Nephron progenitor cell (in vitro differentiated cells): ENCODE measurements at places on chromosomes 11 and 22.
A peak's percentile ranks its signal among the peaks of the same experiment; 100 is the strongest.

GRCh38 chr22:21652010-21652546 is 10.0 kb downstream of the SDF2L1 start:
- peak; percentile 92 for DNase-seq
- peak overlapping the region; percentile 96 for H3K4me3 ChIP-seq
- H3K4me1 ChIP-seq, result peaks cover 60% of the 10 kb centered on the region
- H3K27ac ChIP-seq, result peak overlapping the region; percentile 97

DNA sequence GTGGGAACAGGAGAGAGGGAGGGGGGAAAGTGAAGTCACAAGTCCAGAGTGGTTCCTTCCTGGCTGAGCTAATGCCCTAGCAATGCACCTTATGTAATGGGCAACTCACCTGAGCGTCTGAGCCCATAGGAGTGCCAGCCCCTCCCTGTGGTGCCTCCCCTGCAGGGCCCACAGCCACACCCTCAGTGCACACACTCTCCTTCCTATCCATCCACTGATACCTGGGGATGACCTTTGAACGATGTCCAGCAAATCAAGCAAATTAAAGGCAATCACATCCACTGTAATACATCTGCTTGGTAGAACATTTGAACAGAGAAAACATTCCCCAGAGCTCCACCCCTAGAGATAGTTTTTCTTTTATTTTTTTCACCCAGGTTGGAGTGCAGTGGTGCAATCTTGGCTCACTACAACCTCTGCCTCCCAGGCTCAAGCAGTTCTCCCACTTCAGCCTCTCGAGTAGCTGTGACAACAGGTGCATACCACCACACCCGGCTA is 19.6 kb upstream of the MICAL2 start:
- H3K27ac ChIP-seq, result no peak overlapping the region
- H3K4me3 ChIP-seq, result no peak overlapping the region
- H3K4me1 ChIP-seq, result peaks cover 27% of the 10 kb centered on the region
- H3K27me3 ChIP-seq, result peaks cover 19% of the 10 kb centered on the region
- DNase-seq, result no peak

GRCh38 chr11:2517016-2517385 is 72.2 kb downstream of the KCNQ1 start:
- no peak overlapping the region for H3K4me3 ChIP-seq
- no peaks in the 10 kb centered on the region for H3K36me3 ChIP-seq
- H3K27ac ChIP-seq, result no peak overlapping the region
- DNase-seq, result no peak
- H3K4me1 ChIP-seq, result peaks cover 6% of the 10 kb centered on the region
- peaks cover 9% of the 10 kb centered on the region for H3K27me3 ChIP-seq

- peaks cover 13% of the 10 kb centered on the region for H3K36me3 ChIP-seq
- H3K27ac ChIP-seq, result no peak overlapping the region
- peaks cover 6% of the 10 kb centered on the region for H3K4me1 ChIP-seq
- H3K27me3 ChIP-seq, result no peaks in the 10 kb centered on the region
- DNase-seq, result no peak
Measured at GRCh38 chr22:19824926-19825339, 29.7 kb downstream of the GNB1L start.

DNA sequence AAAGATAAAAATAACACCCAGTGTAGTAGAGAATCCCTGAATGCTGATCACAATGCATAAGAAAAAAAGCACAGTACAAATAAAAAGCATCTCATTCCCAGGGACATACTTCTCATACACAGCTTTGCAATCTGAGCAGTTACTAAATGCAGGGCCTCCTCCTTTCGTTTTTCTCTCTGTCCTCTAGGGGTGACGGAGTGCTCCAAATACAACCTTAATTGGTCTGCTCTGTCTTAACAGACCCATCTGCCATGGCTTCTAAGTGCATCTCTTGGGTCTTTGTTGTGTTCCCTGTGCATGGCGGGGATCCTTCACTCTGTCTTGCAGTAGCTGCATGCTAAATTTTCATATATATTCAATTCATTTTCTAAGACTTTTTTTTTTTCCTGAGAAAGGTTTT is 1114.2 kb upstream of the RAG2 start:
- H3K4me3 ChIP-seq, result no peak overlapping the region
- H3K27ac ChIP-seq, result peak overlapping the region; percentile 52
- no peaks in the 10 kb centered on the region for H3K36me3 ChIP-seq
- peaks cover 7% of the 10 kb centered on the region for H3K4me1 ChIP-seq
- no peaks in the 10 kb centered on the region for H3K27me3 ChIP-seq
- peak; percentile 6 for DNase-seq

DNA sequence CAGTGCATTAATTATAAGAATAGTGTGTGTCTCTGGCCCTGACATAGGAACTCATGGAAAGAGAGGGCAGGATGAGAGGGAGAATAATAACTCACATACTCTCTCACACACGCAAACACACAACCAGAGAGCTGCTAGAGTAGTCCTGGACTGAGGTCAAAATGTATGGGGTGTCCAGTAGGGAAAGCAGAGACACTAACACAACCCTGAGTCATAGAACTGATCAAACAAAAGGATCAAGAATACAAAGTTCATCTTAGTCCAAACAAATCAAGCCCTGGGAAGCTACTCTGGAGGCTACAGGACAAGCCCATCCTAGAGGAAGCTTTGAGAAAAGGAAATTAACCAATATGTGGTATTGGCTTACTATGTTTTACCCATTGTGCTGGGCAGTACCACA is 178.5 kb upstream of the GUCY1A2 start:
- DNase-seq, result no peak
- H3K4me1 ChIP-seq, result no peaks in the 10 kb centered on the region
- peaks cover 3% of the 10 kb centered on the region for H3K27me3 ChIP-seq
- no peaks in the 10 kb centered on the region for H3K36me3 ChIP-seq
- no peak overlapping the region for H3K4me3 ChIP-seq

GRCh38 chr11:68698993-68699392 is 14.6 kb downstream of the GAL start:
- no peak for DNase-seq
- H3K36me3 ChIP-seq, result no peaks in the 10 kb centered on the region
- H3K27me3 ChIP-seq, result peaks cover 40% of the 10 kb centered on the region

GRCh38 chr11:70229737-70230136 is 26.6 kb downstream of the FADD start:
- H3K4me1 ChIP-seq, result peaks cover 29% of the 10 kb centered on the region
- peaks cover 20% of the 10 kb centered on the region for H3K27me3 ChIP-seq
- H3K27ac ChIP-seq, result peak overlapping the region; percentile 51
- no peak overlapping the region for H3K4me3 ChIP-seq
- no peak for DNase-seq
